A172 (cell line): ENCODE measurements at places on chromosomes 2 and 18.

GRCh38 chr2:152247337-152247695 is 71.8 kb upstream of the STAM2 start:
- peak; percentile 41 for DNase-seq

GRCh38 chr2:28835781-28836180 is 25.1 kb downstream of the SPDYA start:
- no peak for DNase-seq

DNA sequence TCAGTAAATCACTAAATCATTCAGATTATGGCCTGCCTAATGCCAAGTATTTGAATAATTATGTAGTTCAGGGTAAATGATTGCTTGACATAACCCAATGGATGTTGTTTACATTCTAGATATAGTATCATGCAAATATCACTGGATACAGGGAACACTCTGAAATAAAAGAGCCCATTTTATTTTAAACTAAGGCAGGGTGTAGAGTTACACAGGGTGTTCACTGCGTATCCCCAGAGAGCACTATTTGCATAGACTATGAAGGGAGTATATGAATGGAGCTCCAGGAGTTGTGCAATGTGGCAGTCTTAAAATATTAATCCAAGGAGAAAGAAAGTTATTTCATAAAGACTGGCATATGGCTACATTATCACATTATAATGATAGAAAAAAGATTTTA is 701.1 kb upstream of the KLHL29 start:
- DNase-seq: no peak

GRCh38 chr2:229343661-229344060 is 72.6 kb upstream of the PID1 start:
- no peak for DNase-seq

DNA sequence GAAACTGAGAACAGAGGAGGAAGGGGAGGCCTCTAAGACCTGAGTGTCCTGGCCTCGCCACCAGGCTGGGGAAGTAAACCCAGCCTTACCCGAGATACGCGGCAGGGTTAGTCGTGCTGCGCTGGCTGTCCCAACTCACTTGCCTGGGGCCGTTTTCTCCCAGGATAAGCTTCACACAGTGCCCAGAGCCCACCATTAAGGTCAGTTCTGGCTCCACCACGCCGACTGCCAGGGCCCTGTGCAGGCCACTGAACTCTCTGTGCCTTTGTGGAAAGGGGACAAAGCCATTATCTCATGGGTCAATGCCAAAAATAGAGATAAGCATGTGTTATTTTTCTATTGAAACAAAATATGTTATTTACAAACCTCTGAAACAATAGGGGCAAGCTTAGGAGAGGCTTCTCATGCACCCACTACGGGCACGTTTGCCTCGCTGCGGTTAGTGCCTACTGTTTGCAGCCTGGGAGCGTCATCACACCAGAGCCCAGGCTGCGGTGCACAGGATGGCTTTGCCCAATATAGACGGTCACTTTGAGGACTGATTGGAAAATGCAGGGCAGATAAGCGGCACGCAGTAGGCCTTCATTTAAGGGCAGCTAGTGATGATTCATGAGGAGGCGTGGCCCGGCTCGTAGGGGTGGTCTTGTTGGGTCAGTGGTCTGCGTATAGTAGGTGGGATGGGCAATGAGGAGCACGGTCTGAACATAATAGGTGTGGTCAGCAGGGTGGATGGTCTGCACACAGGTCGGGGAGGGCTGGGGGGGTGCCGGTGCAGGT is 242.1 kb downstream of the GLI2 start:
- DNase-seq: no peak

GRCh38 chr2:1308678-1309077 is 104.6 kb upstream of the TPO start:
- DNase-seq: no peak

DNA sequence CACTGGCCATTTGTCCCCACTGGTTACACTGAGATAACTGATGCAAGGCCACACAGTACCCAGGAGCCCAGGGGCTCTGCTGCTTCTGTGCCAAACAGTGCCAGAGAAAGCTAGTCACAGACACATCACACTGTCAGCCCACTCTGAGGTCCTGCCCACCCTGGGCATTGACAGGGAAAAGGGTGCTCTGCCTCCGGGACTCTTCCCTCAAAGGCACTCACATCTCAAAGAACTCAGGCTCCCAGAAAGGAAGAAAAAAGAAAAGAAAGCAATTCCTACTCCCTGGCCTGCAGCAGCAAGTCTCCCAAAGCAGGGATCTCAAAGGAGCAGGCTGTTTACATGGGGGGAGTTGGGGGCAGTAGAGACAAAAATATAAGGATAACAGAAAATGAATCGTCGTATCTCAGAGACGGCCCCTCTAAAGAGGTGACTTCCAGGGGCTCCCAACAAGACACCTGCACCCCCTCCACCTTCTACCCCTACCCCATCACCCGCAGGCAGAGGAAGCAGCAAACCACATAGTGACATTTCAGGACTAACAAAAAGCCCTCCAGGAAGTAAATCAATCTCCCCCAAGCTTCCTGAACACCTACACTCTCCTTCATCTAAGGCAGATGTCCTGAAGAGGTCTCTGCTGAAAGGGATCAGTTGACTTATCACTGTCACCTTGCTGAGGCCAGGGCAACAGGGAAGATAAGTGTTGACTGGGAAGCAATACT is 247.6 kb downstream of the TNS1 start:
- no peak for DNase-seq

DNA sequence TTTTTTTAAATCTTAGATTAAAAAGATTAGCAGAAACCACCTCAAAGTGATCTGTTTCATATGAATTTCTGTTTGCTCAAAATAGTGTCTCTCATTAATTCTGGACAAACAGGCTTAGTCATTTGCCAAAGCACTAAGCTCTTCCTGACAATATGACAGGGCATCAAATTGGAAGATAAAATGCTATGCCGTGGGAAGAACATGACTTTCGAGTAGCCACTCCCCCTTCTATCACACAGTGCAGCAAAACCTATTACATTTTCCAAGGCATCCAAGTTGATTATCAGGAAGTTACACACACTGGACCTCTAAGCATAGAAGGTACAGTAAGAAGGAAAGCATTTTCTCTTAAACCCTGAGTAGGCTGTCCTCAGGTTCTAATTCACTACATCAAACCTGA is 89.5 kb downstream of the STK39 start:
- DNase-seq: peak; percentile 63
